Activated CD4-positive, CD25-positive, alpha-beta regulatory T cell (primary cell): ENCODE measurements at places on chromosomes 13 and 19.

- DNase-seq = peak; percentile 69
Measured at GRCh38 chr19:43519436-43520088, 7.4 kb downstream of the ETHE1 start.

DNA sequence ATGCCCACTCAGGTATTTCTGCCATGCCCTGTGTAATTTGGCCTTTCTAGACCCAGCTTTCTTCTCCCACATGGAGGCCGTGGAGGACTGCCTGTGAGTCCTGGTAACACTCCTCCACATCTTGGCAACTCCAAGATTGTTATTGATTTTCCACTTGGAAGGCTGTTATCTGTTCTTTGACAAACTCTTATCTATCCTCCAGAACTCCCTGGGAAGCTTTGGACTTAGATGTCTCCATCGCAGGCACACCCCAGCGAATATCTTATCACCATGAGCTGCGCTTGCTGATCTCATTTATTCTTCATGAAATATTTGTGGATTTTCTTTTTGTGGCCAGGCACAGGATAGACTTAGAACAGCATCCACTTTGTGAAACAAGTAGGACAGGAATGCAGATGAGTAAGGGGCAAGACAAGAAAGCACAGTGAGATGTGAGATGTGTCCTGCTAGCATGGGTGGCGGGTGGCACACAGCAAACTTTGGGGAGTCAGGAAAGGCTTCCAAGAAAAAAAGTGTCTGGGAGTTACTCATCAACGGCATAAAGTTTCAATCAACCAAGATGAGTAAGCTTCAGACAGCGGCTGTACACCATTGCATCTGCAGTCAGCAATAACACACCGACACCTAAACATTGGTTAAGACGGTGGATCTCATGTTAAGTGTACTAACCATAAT is 84.5 kb upstream of the IRS2 start:
- no peak for DNase-seq

- no peak for DNase-seq
Measured at GRCh38 chr13:98856983-98857382, 104.5 kb upstream of the SLC15A1 start.

DNA sequence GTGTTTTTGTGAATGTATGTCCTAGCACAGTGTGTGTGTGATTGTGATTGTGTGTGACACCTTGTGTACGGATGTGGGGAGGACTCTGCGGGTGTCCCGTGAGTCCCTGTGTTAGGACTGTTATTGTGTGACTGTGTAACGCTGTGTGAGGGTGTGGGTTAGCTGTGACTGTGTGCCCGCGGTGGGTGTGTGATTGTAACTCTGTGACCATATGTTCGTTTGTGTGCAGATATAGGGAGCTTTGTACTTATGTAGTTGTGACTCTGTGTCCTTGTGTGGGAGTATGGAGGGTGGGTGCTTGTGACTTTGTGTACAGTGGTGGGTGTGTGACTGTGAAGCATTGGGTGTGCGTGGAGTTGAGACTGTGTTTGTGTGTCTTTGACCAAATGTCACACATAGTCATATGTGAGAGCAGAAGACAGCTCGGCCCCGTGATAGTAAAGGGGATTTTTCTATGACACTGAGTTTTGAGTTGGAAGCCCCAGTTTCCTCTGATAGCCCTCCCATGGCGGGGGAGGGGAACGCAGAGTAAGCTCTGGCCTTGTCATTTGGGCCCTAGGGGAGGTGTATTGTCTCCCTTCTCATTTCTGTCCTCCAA is 949 bp upstream of the ZNF260 start:
- no peak for DNase-seq

GRCh38 chr13:51361106-51361505 is 21.6 kb downstream of the SERPINE3 start:
- DNase-seq = no peak

- no peak for DNase-seq
Measured at GRCh38 chr13:94481941-94482340, 2.5 kb upstream of the DCT start.

- DNase-seq = no peak
Measured at GRCh38 chr13:49998714-49999624, 2.1 kb downstream of the TRIM13 start.

DNA sequence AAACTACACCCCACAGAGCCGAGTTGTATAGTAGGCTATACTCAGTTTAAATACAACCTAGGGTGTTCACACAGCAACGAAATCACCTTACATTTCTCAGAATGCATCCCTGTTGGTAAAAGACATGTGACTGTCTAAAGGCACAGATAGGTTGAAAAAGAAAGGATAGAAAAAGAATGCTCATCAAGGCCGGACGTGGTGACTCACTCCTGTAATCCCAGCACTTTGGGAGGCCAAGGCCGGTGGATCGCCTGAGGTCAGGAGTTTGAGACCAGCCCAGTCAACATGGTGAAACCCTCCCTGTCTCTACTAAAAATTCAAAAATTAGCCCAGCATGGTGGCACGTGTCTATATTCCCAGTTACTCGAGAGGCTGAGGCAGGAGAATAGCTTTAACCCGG is 3.8 kb upstream of the IL17D start:
- no peak for DNase-seq

DNA sequence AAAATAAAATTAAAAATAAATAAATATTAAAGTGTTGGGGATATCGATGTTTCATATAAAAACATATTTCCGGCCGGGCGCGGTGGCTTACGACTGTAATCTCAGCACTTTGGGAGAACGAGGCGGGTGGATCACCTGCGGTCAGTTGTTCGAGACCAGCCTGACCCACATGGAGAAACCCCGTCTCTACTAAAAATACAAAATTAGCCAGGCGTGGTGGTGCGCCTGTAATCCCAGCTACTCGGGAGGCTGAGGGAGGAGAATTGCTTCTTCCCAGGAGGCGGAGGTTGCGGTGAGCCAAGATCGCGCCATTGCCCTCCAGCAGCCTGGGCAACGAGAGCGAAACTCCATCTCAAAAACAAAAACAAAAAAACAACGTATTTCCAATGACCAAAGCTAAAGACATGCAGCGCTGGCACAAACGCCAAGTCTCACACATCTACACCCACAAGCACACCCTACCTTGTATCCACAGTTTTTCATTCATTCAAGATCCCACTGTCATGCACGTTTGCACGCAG is 907 bp downstream of the ZNF569 start:
- DNase-seq = no peak

- DNase-seq = no peak
Measured at GRCh38 chr13:97004096-97004876, 10.0 kb upstream of the OXGR1 start.
